ENCODE measurements at places on chromosomes 3 and 15.

GRCh38 chr15:53808058-53808706 lies 48.7 kb upstream of the WDR72 start:
- no peak for DNase-seq

GRCh38 chr3:117059067-117059955 lies 349.7 kb downstream of the TUSC7 start:
- DNase-seq, result no peak

- no peak for DNase-seq
These were observed 47.7 kb downstream of the FBLN2 start for GRCh38 chr3:13596426-13597205.

DNA sequence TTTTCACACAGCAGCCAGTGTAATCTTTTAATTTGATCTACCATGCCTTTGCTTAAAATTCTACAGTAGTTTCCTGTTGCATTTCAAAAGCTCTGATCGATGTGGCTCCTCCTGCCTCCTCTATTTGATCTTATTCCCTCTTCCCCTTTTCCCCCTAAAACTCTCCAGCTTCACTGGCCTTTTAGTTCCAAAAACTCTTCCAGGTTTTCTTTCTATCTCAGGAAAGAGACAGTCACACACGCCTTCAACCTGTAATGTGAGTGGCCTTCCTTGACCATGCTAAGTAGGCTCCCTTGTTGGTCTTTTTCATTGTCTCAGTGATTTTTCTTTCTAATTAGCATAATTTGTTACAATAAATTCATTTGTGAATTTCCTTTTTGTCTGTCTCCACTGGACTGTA lies 985 bp downstream of the TEX9 start:
- DNase-seq, result no peak

Data from left ventricle myocardium inferior (tissue), 1 donor.